Activated CD8-positive, alpha-beta memory T cell treated with anti-CD3 and anti-CD28 coated beads, Interleukin-2, amount 10 ng/mL, durations not matched to agents 7 days and 5 days (primary cell): ENCODE measurements at places on chromosomes 4 and X.

DNA sequence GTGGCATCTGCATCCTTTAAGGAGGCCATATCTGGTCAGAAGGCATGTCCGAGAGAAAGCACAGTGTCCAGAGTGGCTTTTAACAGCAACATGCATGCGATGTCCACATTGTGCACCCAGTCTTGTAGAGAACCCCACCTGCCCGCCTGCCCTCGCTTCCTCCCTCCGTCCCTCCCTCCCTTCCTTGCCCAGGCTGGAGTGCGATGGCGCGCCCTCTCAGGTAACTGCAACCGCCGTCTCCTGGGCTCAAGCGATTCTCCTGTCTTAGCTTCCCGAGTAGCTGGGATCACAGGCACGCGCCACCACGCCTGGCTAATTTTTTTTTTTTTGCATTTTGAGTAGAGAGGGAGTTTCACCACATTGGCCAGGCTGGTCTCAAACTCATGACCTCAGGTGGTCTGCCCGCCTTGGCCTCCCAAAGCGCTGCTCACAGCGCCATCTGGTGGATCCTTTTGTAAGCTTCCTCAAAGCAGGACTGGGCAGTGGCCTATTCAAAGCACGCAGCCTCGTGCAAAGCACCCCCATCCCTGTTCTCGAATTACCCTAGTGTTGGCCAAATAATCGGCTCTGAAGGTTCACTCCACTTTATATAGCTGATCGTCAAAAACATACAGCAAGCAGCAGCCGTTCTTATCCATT, 15.0 kb downstream of the BRCC3 start:
- peak; percentile 49 for DNase-seq

DNA sequence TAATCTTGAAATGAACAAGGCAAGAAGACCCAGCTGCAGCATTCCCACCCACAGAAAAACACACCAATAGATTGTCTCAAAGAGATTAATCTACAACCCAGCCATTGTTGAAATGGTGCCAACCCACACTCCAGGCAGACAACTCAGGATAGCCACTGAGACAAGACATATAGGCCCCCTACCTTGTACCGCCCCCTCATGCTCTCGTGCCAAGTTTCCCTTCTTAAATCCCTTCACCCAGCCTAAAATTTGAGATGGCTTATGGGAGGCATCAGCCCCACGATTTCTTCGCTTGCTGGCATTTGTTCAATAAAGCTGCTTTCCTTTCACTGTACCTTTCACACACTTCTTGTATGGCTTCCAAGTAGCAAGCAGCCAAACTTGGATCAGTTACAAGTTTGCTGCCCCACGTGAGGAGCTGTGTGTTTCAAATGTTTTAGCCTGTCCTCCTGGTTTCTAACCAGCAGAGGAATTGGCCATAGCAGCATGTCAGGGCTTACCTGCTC, 1754.1 kb downstream of the C4orf33 start:
- DNase-seq, result no peak

GRCh38 chr4:147101678-147102077, 156.0 kb upstream of the TTC29 start:
- DNase-seq, result no peak

DNA sequence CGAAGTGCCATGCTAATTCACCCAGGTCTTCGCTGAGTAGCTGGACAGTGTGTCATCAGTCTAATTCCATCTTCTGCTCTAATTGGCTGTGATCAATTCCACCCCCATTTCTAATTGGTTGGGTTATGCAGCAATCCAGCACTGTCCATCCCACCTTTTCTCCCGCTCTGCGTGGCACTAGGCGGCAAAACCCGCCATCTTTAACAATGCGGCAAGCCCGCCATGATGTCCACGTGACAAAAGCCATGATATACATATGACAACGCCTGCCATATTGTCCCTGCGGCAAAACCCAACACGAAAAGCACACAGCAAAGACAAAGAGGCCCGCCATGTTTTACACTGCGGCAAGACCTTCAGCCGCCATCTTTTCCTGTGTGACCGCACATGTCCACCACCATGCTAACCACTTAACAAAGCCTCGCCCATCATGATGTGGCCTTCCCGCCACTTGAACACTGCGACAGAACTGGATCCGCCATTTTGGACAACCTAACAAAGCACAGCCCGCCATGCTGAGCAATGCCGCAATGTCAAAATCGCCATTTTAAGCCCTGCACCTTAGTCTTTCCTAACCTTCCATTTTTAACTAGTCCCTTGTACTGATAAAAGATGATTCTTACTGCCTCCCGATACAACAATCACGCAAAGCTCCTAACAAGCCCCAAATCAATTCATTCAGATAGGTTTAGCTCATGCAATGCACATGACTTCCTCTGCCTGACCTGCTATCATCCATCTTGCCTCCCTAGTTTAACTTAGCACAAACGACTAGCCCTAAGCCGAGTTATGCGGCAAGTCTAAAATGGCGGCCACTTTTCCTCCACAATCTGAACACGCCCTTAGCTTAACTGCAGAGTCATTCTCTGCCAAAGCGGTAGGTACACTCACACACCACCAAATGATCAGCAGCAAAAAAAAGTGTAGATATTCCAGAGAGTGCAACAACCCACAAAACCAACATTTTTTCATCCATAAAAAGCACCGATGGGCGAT, 288.3 kb downstream of the CHIC1 start:
- DNase-seq, result no peak

GRCh38 chr4:123363729-123364128, 32.9 kb upstream of the SPRY1 start:
- DNase-seq, result no peak

- DNase-seq, result no peak
Observed at GRCh38 chr4:110869862-110870572, 247.1 kb upstream of the PITX2 start.

DNA sequence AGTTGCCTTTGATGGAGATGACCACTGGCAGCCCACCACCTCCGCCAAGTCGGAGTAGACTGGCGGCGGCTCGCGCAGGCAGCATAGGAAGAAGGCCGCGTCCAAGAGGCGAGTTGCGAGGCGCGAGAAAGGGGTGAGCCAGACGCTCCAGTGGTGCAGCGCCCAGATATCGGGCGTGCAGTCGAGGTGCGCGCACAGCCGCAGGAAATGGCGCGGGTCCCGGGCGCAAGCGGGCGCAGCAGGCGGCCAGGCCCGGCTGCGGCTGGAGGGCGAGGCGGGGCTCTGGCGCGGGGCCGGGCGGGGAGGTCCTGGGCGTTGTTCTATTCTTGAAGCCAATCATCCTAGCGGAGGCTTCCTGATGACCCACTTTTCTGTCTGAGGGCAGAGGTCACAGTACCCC, 13.2 kb upstream of the PGRMC1 start:
- DNase-seq, result no peak

DNA sequence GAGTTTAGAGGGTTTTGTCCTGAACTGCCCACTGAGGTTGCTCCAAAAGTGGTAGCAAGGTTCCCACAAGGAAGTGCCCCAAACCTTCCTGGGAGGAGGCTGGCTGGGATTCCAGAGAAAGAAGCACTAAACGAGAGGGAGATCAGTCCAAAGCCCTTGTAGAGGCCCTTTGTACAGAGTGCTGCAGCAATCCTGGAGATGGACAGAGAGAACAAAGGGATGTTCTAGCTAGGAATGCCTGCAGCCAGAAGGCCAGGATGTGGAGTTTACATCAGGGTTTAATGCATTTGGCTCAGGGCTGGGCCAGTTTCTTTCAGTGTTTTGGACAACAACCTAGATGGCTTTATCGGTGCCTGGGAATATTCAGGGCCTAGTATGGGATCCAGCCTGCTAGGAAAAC, 2155.1 kb upstream of the AGA start:
- DNase-seq, result no peak

- peak; percentile 74 for DNase-seq
Observed at GRCh38 chrX:48540028-48540375, 488 bp downstream of the TBC1D25 start.

- DNase-seq, result no peak
Observed at GRCh38 chrX:8201896-8202331, 30.8 kb upstream of the VCX2 start.

DNA sequence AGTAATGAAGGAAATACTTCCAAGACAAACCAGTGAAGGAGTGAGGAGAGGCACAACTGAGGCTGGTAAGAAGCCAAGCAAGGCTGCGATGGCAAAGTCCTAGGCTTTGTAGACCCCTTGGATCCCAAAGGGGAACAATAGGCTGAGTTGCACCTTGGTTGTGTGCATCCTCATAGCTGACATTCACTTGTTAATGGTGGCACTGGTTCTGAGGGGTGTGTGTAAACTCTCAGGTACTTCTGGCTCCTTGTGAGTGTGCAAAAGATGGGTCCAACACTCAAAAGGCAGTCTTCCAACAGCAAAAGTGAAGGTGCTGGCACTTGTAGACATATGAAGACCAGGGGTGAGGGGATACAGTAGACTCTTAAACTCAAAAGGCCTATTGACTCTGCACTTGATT, 60.5 kb downstream of the CCNG2 start:
- DNase-seq, result no peak

DNA sequence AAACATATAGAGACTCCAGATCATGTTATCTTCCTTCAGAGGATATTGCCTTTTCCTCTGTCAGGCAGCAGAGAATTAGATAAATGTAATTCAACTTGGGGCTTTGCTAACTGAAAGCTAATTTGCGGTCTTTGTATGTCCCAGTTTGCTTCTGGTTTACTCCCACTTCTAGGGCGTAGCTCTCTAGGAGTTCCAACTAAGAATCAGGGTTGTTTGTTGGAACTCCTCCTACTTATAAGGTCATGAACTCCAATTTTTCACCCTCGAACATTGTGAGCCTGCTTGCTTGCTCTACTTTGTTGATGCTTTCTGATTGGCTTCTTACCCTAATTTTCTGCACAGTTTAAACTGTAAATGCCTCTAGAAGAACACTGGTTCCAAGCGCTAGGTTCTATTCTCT, 66.1 kb downstream of the FMR1NB start:
- DNase-seq, result no peak

GRCh38 chr4:113294908-113295307, 245.5 kb downstream of the ANK2 start:
- no peak for DNase-seq

DNA sequence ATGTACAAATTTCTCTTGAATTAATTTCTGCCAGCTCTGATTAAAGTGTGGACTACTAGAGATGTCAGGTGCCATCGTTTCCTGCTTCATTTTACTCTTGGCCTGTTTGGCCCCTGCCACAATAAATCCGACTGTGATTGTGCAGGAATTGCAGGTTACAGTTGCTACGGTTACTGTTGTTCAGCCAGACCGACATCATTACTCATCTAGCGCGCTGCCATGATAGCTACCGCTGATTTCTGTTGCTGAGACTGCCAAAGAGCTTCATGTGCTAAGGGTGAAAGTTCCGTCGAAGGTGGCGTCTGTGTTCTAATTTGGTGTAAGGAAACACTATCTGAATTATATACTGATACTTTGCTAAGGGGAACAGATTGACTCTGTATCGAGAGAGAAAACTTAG, 22.1 kb downstream of the SLIT2 start:
- DNase-seq, result no peak

GRCh38 chrX:153726286-153727122, 1.8 kb downstream of the ABCD1 start:
- DNase-seq, result peak; percentile 77

- no peak for DNase-seq
Observed at GRCh38 chr4:55269995-55270394, 76.0 kb upstream of the SRD5A3 start.

GRCh38 chr4:137587796-137588195, 55.5 kb upstream of the PCDH18 start:
- DNase-seq, result no peak

GRCh38 chr4:3613967-3614730, 81.9 kb upstream of the LRPAP1 start:
- no peak for DNase-seq

- DNase-seq, result no peak
Observed at GRCh38 chr4:99986792-99987191, 36.7 kb upstream of the H2AZ1 start.

GRCh38 chr4:1749826-1750225, 28.5 kb downstream of the TACC3 start:
- DNase-seq, result no peak

DNA sequence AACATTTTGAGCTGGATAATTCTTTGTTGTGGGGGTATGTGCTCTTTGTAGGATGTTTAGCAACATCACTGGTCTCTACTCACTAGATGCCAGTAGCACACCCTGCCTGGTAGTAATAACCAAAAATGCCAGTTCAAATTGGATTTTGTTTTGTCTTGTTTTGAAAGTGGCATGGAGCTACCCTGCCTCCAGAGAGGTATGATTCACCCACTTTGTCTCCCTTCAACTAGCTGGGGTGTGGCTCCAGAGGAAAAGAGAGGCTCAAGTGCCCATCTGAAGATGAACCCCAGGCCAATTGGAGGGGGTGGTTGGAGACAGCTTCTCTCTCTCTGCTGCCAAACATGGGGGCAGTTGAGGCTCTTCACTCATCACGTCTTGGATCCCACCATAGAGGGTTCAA, 34.5 kb downstream of the NIPAL1 start:
- DNase-seq, result no peak

GRCh38 chrX:100880368-100880767, 6.2 kb upstream of the NOX1 start:
- DNase-seq, result no peak

DNA sequence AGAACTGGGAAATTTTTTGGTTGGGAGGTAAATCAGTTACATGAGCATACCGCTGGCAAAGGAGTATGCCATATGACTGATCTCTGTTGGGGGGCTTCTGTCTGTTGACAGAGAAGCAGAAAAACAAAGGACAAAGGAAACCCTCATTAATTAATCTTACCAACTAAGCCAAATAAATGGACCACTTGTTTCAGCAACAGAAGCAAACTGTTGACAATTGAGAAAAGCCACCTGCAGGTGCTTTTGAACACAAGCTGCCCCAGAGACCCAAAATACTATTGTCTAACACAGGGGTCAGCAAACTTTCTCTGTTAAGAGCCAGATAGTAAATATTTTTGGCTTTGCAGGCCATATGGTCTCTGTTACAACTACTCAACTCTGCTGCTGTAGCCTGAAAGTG, 7.0 kb upstream of the FRYL start:
- no peak for DNase-seq

GRCh38 chr4:95087657-95088455, 330.1 kb downstream of the BMPR1B start:
- DNase-seq, result no peak

- peak; percentile 87 for DNase-seq
Observed at GRCh38 chr4:83083925-83084475, 30.5 kb downstream of the PLAC8 start.

DNA sequence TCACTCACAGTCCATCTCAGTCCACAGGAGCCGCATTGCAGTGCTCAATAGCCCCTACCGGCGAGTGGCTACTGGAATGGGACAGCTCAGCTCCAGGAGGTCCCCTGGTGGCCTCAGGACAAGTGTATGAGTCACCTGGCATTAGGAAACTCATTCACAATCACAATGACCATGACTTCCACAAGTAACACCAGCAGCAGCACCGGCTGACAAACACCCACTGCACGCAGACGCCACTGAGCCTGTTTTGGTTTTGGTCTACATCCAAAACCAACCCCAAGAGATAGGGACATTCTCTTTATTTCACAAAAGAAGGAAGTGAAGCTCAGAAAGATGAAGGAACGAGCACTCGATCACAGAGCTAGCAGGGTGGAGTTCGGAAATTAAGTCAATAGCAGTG, 8.1 kb downstream of the JAKMIP1 start:
- no peak for DNase-seq

- no peak for DNase-seq
Observed at GRCh38 chrX:153379508-153379907, 21.6 kb downstream of the PNMA6E start.

GRCh38 chr4:7967501-7968261, 28.0 kb upstream of the AFAP1 start:
- no peak for DNase-seq
